ELF-1 (cell line): ENCODE measurements at places on chromosomes 1 and 21.
A peak's percentile ranks its signal among the peaks of the same experiment; 100 is the strongest.

GRCh38 chr1:108504447-108504846 lies 54.3 kb downstream of the NBPF6 start:
- DNase-seq, result no peak

DNA sequence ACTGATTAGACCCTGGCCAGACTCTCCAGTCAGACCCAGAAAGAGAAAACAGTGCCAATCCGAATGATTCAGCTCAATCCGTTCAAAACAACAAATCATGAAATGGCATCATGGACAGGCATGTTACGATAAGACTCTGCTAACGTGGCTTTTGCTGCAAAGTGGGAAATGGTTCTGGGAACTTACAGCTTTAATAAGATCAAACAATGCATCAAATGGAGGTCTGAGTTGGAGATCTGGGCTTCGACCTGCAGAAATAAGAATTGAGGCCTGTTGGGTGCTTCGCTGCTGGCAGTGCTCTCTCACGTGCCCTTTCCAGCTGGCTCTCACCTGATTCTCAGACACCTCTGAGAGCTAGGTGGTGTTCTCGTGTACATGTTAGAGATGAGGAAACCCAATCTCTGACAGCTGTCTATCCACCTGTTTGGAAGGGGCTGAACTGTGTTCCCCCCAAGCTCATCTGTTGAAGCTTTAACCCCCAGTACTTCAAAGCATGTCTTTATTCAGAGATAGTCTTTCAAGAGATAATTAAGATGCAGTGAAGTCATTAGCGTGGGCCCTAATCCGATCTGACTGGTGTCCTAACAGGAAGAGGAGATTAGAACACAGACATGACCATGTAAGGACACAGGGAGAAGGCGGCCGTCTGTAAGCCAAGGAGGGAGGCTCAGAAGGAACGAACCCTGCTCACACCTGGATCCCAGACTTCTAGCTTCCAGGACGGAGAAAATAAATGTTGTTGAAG lies 45.5 kb upstream of the ETS2 start:
- DNase-seq, result peak; percentile 8

- no peak for DNase-seq
Observed at GRCh38 chr1:154485910-154486496, 16.0 kb upstream of the TDRD10 start.

- no peak for DNase-seq
Observed at GRCh38 chr1:5554111-5554510, 438.1 kb downstream of the NPHP4 start.

GRCh38 chr1:114116086-114116485 lies 37.6 kb downstream of the SYT6 start:
- DNase-seq, result peak; percentile 64

DNA sequence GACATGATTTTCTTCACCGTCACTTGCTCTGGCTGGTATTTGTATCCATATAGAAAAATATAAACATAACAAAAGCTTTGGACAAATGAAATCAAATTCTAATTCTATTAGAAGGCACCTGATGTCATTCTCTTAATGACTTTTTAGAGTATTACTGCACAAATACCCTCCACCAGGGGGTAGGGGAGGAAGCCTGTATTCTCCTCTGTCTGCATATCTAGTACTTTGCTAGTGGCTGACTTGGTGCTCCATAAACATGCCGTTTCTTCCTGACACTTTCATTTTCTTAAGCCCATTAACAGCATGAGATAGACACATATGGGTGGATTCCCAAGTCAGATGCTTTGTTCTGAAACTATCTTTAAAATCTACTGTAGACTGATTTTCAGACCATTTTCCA lies 20.6 kb upstream of the KCNJ15 start:
- no peak for DNase-seq

- DNase-seq, result no peak
Observed at GRCh38 chr21:15801352-15801863, 71.6 kb downstream of the USP25 start.

DNA sequence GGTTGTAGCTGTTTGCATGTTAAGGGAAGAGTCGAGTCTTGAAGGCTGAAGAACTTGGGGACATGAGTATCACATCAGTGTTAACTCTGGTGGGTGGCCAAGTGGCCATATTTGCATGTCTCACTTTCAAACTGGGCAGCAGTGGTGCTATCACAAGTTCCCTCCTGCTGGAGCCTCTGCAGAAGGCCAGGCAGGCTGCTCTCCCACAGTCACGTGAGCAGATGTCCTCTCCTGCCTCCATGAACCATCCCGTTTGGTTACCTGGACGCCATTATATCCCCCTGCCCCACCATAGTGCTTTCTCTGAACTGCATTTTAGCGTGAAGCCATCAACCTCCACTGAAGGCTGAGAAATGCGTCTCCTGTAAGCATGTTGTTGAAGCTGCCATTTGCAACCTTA lies 205.1 kb upstream of the LMO4 start:
- no peak for DNase-seq

- DNase-seq, result no peak
Observed at GRCh38 chr1:20380616-20381035, 90.0 kb downstream of the VWA5B1 start.

DNA sequence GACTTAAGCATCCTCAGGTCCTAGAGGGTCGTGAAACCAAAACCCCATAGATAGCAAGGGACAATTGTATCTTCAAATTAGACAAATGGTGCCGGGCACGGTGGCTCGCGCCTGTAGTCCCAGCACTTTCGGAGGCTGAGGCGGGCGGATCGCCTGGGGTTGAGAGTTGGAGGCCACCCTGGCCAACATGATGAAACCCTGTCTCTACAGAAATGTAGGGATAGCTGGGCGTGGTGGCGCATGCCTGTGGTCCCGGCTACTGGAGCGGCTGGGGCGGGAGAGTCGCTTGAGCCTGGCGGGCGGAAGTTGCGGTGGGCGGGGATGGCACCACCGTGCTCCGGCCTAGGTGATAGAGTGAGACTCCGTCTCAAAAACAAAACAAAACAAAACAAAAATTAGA lies 780.6 kb downstream of the BRINP3 start:
- DNase-seq, result no peak

GRCh38 chr1:97378596-97378995 lies 542.2 kb downstream of the DPYD start:
- DNase-seq, result no peak

GRCh38 chr21:28148400-28149064 lies 844.1 kb downstream of the LTN1 start:
- DNase-seq, result no peak
